Colonic mucosa (tissue), 4 donors: ENCODE measurements at places on chromosomes 5 and 9. TPM values are rescaled to one million over a fixed set of nuclear protein-coding genes. Genes with fewer than 3 reads are reported as not detected.
A peak's percentile ranks its signal among the peaks of the same experiment; 100 is the strongest.

GRCh38 chr9:33350310-33350709, 52.1 kb downstream of the AQP7 start:
- H3K36me3 ChIP-seq, result peaks cover 6% of the 10 kb centered on the region
- no peak overlapping the region for H3K27ac ChIP-seq
- no peak for DNase-seq
- H3K4me3 ChIP-seq, result no peak overlapping the region

DNA sequence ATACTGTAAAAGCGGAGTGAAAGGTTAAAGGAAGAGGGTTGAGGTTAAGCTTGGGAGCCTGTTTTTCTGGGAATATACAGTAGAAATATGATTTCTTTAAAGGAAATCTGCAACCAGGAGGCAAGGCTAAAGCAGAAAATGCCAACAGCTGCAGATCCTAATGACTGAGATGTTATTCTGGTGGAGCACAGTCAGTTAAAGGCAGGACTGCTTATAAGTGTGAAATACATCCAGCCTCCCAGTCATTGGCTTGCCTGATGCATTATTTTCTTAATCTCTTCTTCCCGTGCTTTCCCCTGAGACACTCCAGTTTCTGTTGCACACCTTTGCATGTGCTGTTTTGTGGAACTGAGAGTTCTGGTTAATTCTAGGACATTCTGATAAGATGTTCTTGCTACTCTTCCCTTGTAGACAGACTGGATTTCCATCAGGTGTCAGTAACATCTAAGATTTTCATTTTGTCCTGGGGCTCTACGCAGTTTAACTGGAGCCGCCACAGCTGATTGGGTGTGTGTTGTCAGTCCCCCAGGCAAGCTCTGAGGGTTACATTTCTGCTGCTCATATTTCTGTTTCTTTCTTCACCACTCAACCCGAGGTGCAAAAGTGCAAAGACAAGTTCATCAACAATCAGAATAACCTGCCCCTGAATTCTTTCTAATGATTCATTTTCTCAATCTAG, 44.4 kb downstream of the CAST start:
- no peaks in the 10 kb centered on the region for H3K36me3 ChIP-seq
- no peak overlapping the region for H3K27ac ChIP-seq
- H3K4me3 ChIP-seq, result no peak overlapping the region
- peaks cover 8% of the 10 kb centered on the region for H3K4me1 ChIP-seq
- no peak for DNase-seq

GRCh38 chr9:130167927-130168326, 4.3 kb upstream of the NCS1 start:
- no peak overlapping the region for H3K4me3 ChIP-seq
- DNase-seq, result no peak
- no peak overlapping the region for H3K27ac ChIP-seq
- no peaks in the 10 kb centered on the region for H3K36me3 ChIP-seq
- peaks cover 6% of the 10 kb centered on the region for H3K27me3 ChIP-seq
- no peaks in the 10 kb centered on the region for H3K4me1 ChIP-seq

GRCh38 chr9:69054989-69055388, 19.4 kb downstream of the FXN start:
- no peak overlapping the region for H3K4me3 ChIP-seq
- H3K36me3 ChIP-seq, result no peaks in the 10 kb centered on the region
- H3K4me1 ChIP-seq, result no peaks in the 10 kb centered on the region
- no peaks in the 10 kb centered on the region for H3K27me3 ChIP-seq

DNA sequence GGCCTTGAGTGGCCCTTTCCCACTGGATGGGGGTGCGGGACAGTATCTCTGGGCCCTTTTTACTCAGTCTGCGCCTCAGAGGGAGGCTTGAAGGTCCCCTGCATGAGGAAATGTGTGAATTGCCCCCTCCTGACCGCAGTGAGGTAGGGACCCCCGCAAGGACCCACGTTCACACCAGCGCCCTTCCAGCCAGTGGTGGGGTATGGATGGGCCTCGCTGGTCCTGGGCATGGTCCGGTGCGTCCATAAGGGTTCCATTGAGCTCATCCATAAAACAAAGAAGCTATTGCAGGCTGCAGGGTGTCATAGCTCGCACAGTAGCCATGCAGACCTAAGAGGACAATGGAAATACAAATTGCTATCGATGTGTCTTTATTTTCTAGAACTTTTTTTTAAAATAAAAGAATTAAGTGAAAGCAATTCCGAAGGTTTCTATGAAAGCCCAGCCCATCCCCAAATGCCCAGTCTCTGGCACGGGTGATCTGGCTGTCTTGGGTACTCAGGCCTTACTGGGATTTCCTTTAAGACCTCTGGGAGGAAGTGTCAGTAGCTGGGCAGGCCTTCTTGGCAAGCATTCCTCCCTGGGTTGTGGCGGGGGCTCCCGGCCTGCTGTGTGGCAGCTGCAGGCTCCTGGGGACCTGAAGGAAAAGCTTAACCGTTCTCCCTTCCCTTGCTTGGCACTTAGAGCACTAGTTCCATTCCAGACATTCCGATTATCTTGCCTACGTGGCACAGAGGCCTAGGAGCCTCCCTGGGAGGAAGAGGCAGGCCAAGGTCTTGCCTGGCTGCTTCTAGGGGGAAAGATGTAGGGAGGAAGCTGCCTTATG, 1.5 kb upstream of the SEMA5A start:
- H3K4me3 ChIP-seq, result peak overlapping the region; percentile 60
- H3K27me3 ChIP-seq, result no peaks in the 10 kb centered on the region
- no peaks in the 10 kb centered on the region for H3K4me1 ChIP-seq
- H3K36me3 ChIP-seq, result no peaks in the 10 kb centered on the region
- peak overlapping the region; percentile 88 for H3K27ac ChIP-seq

DNA sequence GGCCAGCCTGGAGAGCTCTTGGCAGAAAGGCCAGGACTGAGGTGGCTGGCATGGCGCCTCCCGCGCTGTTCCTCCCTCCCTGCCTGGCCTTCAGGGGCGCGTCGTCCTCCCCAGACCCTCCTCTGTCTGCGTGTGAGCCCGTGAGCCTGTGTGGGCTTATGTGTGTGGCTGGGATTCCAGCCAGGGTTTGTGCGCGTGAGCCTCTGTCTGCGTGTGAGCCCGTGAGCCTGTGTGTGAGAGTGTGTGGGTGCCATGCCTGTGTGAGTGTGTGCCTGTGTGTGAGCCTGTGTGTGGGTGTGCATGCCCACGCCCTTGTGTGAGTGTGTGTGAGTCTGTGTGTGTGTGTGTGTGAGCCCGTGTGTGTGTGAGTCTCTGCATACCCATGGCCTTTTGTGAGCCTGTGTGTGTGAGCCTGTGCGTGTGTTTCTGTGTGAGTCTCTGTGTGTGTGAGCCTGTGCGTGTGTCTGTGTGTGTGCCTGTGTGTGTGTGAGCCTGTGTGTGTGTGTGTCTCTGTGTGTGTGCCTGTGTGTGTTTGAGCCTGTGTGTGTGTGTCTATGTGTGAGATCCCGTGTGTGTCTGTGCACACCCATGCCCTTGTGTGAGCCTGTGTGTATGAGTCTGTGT, 13.0 kb downstream of the RXRA start:
- H3K4me3 ChIP-seq, result no peak overlapping the region
- H3K36me3 ChIP-seq, result no peaks in the 10 kb centered on the region
- H3K4me1 ChIP-seq, result peaks cover 56% of the 10 kb centered on the region
- H3K27ac ChIP-seq, result no peak overlapping the region

GRCh38 chr9:123631862-123632261, 275.9 kb downstream of the CRB2 start:
- no peaks in the 10 kb centered on the region for H3K4me1 ChIP-seq
- H3K27ac ChIP-seq, result no peak overlapping the region
- no peak overlapping the region for H3K4me3 ChIP-seq
- no peaks in the 10 kb centered on the region for H3K36me3 ChIP-seq
- no peak for DNase-seq

- no peak for DNase-seq
- H3K4me3 ChIP-seq, result no peak overlapping the region
- no peaks in the 10 kb centered on the region for H3K27me3 ChIP-seq
- H3K27ac ChIP-seq, result peak overlapping the region; percentile 2
- no peaks in the 10 kb centered on the region for H3K36me3 ChIP-seq
Observed at GRCh38 chr5:39411061-39411460, 13.7 kb downstream of the DAB2 start.

GRCh38 chr5:3650320-3650719, 54.7 kb downstream of the IRX1 start:
- no peaks in the 10 kb centered on the region for H3K4me1 ChIP-seq
- no peak overlapping the region for H3K4me3 ChIP-seq
- no peaks in the 10 kb centered on the region for H3K27me3 ChIP-seq
- H3K27ac ChIP-seq, result no peak overlapping the region

GRCh38 chr9:79610019-79610631, 38.4 kb downstream of the TLE4 start:
- H3K36me3 ChIP-seq, result no peaks in the 10 kb centered on the region
- DNase-seq, result no peak
- no peak overlapping the region for H3K27ac ChIP-seq

DNA sequence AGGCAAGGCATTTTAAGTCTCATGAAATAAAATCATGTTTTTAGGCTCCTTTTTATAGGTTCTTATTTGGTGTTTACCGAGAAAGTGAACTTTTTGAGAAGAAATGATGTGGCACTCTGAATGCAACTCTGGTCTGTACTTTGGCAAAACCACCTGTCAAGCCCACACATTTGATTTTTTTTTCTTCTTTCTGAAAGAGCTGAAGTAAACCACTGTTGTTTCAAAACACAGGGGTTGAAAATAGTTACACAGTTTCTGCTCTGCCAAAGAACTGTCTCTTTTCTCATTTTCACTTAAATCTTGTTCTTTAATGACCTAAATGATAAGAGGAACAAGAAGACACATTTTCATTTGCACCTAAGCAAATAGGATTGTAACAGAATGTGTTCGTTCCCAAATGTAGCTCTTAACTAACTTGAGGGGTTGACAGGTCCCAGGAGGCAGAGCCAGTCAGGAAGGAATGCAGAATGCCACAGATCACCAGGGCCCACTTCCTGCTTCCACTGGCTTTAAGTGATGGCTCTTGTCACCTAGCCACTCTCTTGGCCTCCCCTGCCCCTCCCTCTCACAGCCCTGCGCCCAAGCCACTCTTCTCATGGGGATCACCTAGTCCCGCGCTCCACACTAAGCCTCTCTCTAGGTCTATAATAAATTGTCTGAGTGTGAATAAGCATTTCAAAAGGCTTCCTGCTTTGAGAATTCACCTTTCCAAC, 47.3 kb downstream of the MED27 start:
- no peaks in the 10 kb centered on the region for H3K4me1 ChIP-seq
- H3K4me3 ChIP-seq, result no peak overlapping the region
- no peaks in the 10 kb centered on the region for H3K36me3 ChIP-seq

SRD5A1 gene
- 15.9 TPM for total RNA-seq

CSNK1G3 gene
- total RNA-seq, result 55.5 TPM

TCOF1 gene
- 17.3 TPM for total RNA-seq

NDOR1 gene
- total RNA-seq, result 36.9 TPM

RETREG1 gene
- total RNA-seq, result 56.8 TPM

ANKH gene
- 81.8 TPM for total RNA-seq
